Activated CD4-positive, alpha-beta T cell treated with anti-CD3 and anti-CD28 coated beads, Interleukin-2, amount 50 U/mL, for 1 hour (primary cell): ENCODE measurements at places on chromosomes 7 and 10.

GRCh38 chr10:89808842-89809241 is 107.5 kb downstream of the KIF20B start:
- DNase-seq, result no peak

DNA sequence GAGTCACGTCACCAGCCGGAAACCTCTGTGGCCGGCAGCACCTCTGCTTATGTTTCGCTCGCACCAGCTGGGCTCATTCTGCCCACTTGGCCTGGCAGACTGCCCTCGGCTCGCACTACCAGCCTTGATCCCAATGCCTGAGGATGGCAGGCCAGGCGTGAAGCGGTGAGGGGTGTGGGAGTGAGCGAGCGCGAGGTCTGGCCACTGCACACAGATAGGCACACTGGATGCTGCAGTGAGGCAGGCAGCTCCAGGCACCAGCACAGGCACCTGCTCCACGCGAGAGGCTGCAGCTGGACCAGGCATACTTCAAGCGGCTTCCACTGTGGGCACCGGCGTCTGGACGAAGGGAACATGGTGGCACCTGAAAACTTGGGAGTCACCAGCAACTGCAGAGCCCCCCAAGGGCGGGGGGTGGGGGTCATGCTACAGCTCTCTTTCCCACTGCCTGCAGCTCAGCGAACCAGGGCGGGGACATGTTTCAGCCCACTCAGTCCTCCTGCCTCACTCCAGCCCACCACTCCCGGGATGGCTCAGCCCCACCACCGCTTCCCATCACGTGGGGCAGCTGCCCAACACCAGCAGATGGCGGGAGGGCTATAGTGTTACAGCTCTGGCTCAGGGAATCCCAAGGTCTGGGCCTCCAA is 5.4 kb upstream of the DMTF1 start:
- no peak for DNase-seq

DNA sequence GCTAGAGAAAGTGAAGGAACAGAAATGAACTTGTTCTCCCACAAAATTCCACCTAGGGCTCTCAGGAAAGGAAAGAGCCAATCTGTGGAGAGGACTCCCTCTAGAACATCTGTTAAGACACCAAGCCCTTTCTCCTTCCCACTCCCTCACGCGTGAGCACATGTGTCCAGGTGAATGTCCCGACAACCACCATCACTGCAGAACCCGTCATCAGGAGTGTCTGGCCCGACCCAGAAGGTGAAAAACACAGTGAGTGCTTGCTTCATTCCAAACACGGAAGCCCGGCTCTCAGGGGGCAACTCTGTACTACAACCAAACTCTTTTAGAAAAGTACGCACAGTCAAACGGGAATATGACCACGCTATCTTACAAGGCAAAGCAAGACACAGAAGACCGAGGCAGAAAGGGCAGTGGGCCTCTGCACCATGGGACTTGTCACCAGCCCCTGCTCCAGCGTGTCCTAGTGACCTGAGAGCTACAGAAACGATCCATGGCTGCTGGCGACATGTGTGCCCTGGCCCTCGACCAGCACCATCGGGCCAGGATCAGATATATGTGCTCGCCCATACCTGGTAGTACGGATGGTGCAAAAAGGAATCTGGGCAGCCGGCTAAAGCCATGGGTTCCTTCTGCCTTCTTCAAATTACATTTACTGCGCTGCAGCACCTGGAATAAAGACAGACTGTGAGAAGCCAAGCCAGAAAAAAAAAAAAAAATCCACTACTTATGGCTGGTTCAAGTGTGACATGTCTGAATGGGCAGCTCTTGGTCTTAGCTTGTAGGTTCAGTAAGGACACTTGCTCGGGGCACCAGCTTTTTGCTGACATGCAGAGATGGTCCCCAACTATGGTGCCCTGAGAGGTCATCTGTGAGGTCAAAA is 50.8 kb downstream of the GRB10 start:
- no peak for DNase-seq

- no peak for DNase-seq
Measured at GRCh38 chr10:87092376-87092860, 2.2 kb downstream of the GLUD1 start.

- DNase-seq, result no peak
Measured at GRCh38 chr7:27156916-27157701, 634 bp upstream of the HOXA7 start.

GRCh38 chr7:10106609-10107008 is 867.1 kb upstream of the PHF14 start:
- no peak for DNase-seq

GRCh38 chr10:87685832-87686574 is 26.3 kb downstream of the PAPSS2 start:
- no peak for DNase-seq

DNA sequence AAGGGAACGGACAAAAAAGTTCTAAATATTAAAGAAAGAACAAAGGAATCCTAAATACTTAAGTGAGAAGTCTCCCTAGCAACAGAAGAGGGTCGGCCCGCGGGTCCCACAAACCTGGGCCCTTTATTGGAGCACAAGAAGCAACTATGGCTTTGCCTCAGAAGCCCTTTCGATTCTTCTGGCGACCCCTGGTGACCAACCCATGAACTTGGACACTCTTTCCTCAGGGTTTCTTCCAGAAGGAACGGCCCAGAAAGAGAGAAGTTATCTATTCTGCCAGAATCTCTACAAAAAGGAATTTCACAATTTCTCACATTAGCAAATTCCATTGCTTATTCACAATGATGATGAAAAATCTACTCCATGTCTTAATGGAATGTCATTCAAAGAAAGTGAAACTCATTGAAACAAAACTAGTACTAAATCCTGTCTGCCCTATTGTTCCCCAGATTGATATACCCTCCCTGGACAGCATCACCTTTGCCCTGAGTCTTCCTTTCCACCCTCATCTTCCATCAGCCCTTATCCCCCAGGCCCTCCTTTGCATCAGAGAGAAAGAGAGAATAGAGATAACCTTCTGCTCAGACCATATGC is 43.7 kb downstream of the CPVL start:
- no peak for DNase-seq

- no peak for DNase-seq
Measured at GRCh38 chr10:30831426-30831825, 200.2 kb downstream of the ZNF438 start.

DNA sequence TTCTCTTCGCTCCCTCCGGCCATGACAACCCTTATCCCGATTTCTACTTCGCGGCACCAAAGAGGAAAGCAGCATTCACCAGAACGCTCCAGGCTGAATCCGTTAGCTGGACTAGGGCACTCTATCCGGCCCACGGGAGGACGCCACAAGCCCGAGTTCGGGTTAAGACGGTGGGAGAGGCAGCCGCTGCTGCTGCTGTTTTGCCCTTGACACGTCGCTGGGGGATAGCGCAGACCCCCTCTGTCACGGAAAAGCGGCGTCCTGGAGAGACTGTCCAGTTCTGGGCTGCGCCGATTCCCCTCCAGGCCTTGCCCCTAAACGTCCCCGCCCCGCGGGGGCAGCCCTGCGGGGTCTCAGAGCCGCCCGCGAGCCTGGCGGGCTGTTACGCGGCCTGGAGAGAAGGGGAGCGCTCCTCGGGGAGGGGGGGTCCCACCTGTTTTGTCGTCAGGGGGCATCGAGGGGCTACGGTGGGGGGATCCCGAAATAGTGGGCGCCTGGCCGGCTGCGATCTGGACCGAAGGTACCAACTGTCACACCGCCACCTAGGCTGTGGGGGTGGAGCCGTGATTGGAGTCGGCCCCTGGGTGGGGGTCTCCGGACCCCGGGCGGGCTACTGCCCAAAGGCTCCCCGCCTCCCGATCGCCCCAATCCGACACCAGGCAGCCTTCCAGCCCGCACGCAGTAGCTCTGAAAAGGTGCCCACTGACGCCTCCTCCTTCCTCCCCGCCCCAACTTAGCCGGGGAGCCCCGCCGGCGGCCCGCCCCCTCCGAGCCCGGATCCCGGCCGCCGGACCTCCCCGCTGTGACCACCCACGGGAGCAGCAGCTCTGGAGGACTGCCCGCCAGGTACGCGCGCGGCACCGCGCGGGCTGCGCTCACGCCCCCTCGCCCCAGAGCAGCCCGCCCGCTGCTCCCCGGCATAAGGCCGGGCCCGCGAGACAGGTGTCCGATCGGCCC is 772 bp downstream of the SGMS1 start:
- DNase-seq, result peak; percentile 34

DNA sequence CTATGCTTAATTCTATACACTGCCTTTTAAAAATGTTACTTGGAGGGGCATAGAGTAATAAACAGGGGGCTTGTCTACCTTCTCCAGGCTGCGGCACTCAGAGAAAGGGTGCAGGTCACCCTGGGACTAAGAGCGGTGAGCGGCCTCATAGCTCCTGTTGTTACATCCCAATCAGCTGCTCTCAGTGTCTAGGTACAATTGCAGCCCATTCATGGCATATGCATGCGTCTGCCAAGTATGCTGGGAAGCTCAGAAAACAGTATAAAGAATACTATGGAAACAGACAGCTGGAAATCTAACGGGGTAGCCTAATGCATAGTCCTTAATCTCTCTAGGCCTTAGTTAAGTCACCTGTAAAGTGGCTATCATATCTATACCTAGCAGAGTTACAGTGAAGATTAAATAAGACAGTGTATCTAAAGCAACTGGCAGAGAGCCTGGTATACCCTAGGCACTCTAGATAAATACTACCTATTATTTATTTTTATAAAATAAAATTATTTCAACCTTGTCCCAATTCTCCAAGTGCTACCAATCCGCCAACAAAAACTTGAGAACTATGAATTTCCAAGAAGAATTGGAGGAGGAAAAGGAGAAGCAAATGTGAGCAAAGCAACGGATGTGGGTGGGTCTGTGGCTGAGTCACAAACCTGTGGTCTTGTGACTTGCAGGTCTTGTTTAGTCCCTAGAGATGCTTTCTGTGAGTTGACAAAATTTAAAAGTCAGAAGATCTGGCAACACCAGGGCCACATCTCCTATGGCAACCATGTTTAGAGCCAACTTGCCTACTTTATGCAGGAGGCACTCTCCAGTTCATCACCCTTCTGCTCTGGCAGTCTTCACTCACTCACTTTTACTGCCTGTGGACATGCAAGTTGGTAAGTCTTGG is 183.0 kb downstream of the RAPGEF5 start:
- DNase-seq, result no peak

DNA sequence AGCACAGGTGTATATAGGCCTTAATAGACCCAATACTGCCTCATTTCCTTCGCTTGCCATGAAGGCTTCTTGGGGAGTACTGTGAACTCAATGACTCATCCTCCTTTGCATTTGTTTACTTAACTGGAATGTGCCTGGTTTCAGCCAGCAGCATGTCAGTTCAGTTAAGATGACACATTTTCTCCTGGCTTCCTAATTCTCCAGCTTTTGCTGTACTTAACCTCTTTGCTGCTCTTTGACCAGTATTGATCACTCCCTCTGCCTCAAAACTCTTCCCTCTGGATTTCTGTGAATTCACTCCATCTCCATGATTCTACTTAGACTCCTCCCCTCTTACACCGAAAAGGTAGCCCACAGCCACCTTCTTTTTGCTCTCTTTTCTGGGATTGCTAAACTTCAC is 135.7 kb downstream of the MAGI2 start:
- no peak for DNase-seq
